ENCODE measurements at places on chromosomes 5 and 9.

GRCh38 chr5:66982056-66982387, 214.6 kb downstream of the CD180 start:
- DNase-seq = no peak

DNA sequence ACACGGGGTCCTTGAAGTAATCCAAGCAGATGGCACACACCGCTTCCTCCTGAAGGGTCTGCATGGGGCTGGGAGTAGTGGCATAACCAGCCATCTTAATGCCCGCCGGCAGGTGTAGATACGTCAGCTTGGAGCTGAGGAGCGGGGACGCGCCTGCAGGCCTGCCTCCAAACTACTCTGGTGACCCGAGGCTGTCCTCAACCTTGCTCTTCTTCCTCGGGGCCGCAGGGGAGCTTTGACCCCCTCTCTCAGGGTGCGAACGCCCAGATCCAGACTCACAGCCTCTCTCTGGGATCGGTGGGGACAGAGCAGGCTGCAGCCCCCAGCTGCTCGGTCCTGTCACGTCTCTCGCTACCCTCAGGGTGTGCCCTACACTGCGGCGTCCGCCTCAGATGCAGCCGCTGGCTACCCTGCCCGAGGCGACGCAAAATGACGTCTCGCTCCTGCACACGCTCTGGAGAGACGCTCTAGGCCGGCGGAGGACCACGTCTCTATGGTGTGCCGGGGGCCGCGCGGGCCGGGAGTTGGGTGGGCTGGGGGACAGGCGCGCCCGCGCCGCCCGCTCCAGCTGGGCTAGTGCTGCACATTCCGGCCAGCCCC, at the start of gene TRIM52:
Gene TRIM52, minus strand, starts transcription at position 424 of the 600 bp plus-strand sequence. Its CDS starts 330 bp downstream, at position 94.
- peak; percentile 96 for DNase-seq

GRCh38 chr5:167767795-167768194, 523.6 kb upstream of the WWC1 start:
- no peak for DNase-seq

DNA sequence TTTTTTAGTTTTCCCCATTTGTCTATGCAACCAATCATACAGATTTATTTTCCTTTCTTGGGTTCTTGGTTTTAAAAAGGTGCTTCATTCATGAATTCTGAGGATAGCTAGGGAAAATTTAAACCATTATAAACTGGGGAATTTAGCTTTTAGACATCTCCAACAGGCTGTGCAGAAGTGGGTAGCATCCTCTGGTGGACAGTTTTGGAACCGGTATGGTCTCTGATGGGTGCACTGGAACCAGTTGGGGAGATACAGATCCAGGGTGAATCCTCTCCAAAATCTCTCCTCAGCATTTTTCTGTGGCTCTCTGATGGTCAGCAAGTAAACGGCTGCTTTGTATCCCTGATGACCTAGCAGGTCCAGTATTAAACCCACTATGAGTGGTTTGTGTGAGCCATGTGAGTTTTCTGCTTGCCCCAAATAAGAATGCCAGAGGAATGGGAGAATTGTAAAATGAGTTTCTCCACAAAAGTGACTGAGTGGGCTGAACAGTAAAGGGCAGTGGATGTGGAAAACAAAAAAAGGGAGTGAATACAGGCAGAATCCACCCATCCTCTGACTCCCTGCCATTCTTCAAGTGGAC, 9.1 kb upstream of the DNAJC25 start:
- no peak for DNase-seq

- no peak for DNase-seq
Observed at GRCh38 chr5:78592735-78593386, 55.7 kb downstream of the LHFPL2 start.

DNA sequence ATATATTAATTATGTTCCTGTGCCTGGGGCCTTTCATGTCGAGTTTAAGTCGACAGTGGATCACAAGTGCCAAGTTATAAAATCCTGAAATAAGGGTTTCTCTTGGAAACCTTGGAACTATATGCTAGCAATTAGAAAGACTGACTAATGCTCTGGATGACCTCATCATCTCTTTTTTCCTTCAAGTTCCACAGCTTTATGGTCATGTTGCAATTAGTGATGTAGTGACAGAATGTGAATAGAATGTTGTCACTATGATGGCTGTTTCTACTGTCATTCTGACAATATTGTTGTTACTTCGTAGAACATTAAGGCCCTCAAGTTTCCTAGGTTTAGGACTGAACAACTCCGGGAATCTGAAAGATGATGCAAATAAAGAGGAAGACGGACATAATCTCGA, 368.0 kb upstream of the SEMA6A start:
- DNase-seq = no peak

- no peak for DNase-seq
Observed at GRCh38 chr5:10295619-10296326, 11.9 kb downstream of the CMBL start.

GRCh38 chr9:85269811-85270210, 471.9 kb downstream of the AGTPBP1 start:
- no peak for DNase-seq

- DNase-seq = no peak
Observed at GRCh38 chr9:104386425-104387069, 117.5 kb upstream of the OR13F1 start.

DNA sequence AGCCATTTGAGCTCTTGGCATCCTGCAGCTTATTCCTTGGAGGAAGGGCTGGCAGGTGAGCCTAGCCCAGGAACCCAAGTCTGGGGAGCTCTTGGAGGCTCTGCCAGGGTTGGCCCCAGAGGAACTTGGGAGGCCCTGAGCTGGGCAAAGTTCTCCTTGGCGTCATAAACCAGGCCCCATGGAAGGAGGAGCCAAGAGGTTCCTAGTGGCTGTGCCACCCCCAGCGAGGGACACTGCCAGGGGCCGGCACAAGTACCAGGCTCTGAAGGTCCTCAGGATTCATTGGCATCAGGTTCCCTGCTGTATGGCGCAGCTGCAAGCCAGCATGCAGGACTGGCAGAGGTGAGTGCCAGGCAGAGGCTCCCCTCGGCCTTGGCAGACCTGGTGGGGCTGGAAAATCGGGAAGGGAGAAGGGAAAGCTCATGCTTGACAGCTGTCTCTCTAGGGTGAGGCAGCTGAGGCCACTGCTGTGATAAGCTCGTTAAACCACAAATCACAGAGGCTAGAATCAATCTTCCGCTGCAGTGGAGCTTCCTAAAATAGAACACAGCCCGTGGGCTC, 54.6 kb upstream of the SYNPO start:
- DNase-seq = peak; percentile 48

DNA sequence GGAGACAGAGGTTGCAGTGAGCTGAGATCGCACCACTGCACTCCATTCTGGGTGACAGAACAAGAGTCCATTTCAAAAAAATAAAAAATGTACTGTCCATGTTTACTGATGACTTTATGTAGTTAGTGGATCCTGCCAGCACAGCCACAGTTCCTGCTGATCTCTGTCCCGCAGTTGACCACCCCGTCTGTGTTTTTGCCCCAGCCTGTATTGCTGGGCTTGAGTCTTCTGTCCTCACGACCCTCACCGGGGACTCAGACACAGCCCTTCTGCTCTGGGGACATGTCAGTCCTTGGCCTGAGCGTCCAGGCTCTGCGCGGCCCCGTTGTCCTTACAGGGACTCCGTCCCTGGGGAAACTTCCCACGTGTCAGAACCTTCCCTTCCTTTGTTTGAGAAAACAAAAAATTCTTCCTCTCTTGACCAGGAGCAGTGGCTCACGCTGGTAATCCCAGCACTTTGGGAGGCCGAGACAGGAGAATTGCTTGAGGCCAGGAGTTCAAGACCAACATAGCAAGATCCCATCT, 14.5 kb downstream of the SURF6 start:
- peak; percentile 30 for DNase-seq

GRCh38 chr5:35160486-35161116, 69.7 kb downstream of the PRLR start:
- DNase-seq = no peak

DNA sequence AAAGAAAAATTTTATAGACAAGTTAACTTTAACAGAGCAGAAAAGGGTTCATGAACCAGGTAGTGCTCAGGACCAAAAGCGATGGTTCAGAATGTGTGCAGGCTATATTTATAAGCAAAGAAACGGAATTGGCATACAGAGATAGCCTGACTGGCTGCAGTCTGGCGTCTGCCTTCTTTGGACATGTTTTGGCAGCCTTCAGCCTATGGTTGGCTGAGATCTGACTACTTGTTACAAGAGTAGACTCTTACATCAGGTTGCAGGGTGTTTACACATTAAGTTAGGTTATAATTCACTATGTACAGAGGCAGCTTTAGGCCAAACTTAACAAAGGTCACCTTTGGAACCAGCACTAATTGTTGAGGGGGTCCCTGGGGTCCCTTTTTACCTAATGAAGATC, 7.0 kb downstream of the NOP16 start:
- DNase-seq = no peak

DNA sequence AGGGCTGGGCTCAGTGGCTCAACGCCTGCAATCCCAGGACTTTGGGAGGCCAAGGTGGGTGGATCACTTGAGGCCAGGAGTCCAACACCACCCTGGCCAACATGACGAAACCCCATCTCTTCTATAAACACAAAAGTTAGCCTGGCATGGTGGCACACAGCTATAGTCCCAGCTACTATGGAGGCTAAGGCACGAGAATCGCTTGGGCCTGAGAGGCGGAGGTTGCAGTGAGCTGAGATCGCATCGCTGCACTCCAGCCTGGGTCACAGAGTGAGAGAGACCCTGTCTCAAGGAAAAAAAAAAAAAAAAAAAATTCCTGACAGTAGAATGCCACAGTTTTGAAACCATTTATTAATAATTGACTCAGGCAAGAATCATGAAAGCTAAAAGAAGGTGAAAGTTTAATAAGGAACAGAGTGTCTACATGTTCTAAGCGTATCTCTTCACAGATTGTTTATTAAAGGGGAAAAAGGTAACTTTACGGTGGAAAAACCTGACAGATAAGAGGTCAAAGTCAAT, 5.7 kb upstream of the PTGR1 start:
- no peak for DNase-seq

DNA sequence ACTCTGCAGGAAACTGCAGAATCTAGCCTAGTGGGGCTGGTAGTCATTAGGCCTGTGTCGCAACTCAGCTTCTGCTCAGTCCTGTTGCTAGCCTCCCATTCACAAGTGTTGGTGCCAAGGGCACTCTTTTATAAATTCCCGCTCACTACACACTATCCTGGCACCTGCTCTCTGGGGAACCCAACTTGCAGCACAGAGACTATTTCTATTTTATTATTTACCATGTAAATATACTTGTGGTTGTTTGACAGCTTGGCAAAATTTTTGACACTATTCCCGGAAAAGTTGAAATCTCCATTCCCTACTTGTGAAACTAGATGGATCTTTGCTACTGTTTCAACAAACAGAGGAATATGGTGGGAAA, 20.4 kb upstream of the SMC2 start:
- no peak for DNase-seq

DNA sequence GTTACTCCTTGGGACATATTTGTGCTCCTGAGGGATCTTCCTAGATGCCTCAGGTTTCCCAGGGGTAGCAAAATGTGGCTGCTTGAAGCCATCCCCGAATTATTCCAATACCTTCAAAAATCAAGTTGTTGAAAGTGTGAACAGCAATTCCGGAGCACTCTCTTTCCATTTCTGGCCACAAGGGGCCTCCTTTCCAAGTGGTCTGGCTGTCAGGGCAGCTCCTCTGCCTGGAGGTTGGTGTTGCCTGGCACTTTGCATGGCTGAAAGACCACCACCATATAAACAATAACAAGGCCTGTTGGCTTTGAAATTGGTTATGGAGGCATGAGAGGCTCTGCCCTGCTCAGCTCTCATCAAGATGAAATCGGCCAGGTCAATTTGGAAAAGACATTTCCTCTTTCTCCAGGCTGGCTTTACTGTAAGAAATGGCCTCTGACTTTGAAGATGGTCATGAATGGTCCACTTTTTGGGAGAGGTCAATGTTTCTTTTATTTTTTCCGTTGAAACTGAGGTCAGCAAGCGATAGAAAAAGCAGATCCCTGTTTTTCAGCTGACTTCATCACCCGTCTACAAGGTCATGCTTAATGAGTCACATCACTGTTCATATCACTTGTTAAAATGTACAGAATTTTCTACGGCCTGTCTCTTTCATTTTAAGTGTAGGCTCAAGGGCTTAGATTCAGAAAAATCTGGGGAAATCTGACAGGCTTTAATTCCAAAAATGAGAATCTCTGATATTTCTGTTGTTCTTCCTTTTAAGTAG, 481.1 kb upstream of the ZNF608 start:
- DNase-seq = no peak

DNA sequence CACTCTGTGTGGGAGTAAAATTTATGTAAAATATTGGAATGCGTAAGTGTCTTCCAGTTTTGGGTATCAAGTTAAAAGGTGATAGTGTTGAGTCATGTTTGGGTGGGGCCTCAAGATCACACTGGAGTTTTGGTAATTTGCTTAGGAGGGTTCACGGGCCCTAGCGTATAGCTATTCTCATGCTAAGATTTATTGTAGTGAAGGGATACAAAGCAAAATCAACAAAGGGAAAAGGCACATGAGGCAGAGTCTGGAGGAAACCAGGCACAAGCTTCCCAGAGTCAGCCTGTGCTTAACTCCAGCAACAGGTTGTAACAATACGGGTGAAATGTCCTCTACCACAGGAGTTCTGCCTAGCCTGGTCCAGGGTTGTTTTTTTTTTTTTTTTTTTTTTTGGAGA, 20.2 kb downstream of the HSPA4 start:
- no peak for DNase-seq

GRCh38 chr9:108444400-108445358, 411.1 kb downstream of the ACTL7B start:
- DNase-seq = no peak

- peak; percentile 37 for DNase-seq
Observed at GRCh38 chr5:135240781-135241360, 158.2 kb downstream of the MACROH2A1 start.

DNA sequence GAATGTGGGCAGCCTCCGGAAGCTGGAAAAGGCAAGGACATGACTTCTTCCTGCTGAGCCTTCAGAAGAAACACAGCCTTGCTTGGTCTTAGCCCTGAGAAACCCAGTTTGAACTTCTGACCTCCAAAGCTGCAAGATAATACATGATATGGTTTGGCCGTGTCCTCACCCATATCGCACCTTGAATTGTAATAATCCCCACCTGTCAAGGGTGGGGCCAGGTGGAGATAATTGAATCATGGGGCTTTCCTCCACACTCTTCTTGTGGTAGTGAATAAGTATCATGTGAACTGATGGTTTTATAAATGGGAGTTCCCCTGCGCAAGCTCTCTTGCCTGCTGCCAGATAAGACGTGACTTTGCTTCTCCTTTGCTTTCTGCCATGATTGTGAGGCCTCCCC, 310.9 kb downstream of the PSAT1 start:
- DNase-seq = no peak

DNA sequence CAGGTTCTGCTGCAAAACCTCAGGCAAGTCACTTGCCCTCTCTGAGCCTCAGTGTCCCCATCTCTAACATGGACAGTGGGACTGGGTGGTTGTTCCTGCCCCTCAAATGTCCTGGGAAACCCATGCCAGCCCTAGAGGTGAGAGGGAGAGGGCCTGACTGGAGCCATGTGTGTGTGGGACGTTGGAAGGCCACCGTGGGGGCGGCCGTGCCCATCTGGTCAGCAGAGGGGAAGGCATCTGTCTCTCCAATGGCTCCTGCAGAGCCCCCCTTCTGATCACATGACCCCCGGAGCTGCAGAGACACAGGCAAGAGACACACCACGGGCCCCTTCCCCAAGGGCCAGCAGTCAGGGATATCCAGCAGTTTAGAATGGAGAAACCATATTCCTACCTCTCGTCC, 1.7 kb downstream of the DNM1 start:
- no peak for DNase-seq

GRCh38 chr5:66517351-66517750, 78.8 kb upstream of the MAST4 start:
- no peak for DNase-seq

Data from upper lobe of right lung (tissue), 1 donor.